ENCODE measurements at places on chromosomes 7 and 10. TPM values are rescaled to one million over a fixed set of nuclear protein-coding genes. Genes with fewer than 3 reads are reported as not detected.

GRCh38 chr7:85596827-85597226 is 410.0 kb upstream of the SEMA3D start:
- H3K36me3 ChIP-seq: no peaks in the 10 kb centered on the region
- H3K27me3 ChIP-seq: no peaks in the 10 kb centered on the region
- H3K27ac ChIP-seq: no peak overlapping the region
- no peaks in the 10 kb centered on the region for H3K4me1 ChIP-seq
- no peak for DNase-seq

DNA sequence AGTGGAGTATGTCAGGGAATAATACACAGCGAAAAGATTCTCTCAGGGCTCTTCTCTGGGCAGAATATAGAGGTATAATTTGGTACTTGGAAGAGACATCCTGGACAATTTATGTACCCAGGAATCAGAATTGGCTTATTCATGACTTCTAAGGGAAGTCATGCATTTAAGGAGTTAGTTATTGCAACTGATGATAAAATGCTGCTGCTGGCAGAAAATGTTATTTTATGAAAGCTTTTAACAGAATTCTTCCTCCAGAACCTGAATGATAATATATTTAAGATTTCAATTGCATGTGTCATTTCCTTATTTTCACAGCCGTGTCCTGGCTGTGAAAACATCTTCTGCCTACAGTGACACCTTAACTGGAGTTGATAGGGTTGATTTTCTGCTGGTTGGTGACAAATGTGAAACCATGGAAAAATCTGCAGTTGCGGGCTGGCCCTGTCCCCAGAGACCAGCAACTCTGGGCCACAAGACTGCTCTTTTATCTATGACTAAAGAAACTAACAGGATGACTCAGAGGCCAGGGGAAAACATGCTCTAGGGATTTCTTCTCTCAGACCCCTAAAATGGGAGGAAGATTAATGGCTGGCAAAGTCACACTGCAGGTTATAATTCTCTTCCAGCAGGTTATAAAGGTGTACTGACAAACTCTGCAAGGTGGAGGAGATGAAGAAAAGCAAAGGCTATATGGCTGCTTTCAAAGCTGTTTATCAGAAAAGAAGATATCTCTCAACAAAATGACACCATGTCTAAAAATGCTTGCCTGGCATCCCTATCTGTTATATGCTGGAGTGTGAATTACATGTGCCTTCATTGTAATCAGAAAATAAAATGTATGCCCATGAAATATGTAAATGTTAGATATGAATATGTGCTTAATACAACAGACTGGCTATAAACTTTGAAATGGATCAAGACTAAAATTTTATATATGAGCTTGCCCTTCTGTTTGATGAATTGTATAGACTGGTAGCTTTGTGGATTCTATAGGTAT is 12.1 kb upstream of the TRUB1 start:
- no peaks in the 10 kb centered on the region for H3K36me3 ChIP-seq
- DNase-seq: no peak
- no peaks in the 10 kb centered on the region for H3K27me3 ChIP-seq
- no peak overlapping the region for H3K4me3 ChIP-seq
- H3K4me1 ChIP-seq: no peaks in the 10 kb centered on the region

DNA sequence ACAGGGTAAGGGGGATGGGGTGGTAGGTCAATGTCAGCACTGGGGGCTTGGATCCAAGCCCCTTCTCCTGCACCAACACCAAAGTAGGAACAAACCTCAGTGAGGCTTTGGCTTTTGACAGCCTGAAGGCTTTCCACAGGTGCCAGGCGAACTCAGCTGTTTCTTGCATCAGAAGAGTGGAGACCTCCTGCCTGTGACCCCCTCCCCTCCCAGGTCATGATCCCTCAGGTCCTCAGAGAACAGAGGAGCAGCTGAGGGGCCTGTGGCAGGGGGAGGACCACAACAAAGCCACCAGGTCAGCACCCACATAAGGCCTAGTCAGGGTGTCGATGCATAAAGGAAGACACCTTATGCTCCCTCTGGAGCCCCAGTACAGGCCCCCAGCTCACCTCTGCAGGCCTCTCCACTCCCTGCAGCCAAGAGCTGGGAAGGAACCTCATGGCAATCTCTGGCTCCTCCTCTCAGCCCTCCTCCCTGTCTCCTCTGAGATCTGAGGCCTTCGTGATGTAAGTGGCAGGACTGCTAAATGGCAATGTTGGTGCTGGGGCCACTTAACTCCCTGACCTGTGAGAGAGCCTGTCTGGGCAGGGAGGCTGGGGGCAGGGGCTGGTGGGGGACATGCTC is 19.1 kb upstream of the PRRT4 start:
- H3K4me1 ChIP-seq: no peaks in the 10 kb centered on the region
- H3K27ac ChIP-seq: no peak overlapping the region
- no peak for DNase-seq
- H3K27me3 ChIP-seq: no peaks in the 10 kb centered on the region
- H3K36me3 ChIP-seq: no peaks in the 10 kb centered on the region

- H3K27me3 ChIP-seq: no peaks in the 10 kb centered on the region
- H3K27ac ChIP-seq: no peak overlapping the region
- no peak overlapping the region for H3K4me3 ChIP-seq
Measured at GRCh38 chr7:8035647-8036518, 67.3 kb downstream of the GLCCI1 start.

GRCh38 chr7:46960970-46961369 is 620.9 kb downstream of the TNS3 start:
- no peak overlapping the region for H3K4me3 ChIP-seq
- no peak overlapping the region for H3K27ac ChIP-seq
- H3K4me1 ChIP-seq: no peaks in the 10 kb centered on the region

PDE1C gene
- total RNA-seq: 0.52 TPM

KCNMA1 gene
- 3.1 TPM for total RNA-seq

Data from B cell (primary cell).